ENCODE measurements at places on chromosomes 11 and 22.

DNA sequence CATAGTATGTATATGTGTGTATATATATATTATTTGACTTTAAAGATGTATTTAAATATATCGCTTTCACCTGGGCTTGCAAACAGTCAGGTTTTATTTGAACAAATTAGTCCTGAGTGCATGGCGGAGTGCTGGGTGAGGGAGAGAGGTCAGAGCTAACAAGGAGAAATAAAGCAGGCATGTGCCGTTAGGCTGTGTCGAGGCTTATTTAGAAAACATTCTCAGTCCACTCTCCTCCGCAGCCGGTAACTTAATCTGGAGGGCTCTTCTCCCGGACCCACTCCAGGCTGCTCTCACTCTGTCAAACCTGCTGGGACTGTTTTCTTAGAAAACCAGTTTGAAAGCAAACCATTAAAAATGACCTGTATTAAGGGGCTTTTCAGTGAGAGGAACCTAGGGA lies 455.9 kb downstream of the MN1 start:
- DNase-seq, result no peak

DNA sequence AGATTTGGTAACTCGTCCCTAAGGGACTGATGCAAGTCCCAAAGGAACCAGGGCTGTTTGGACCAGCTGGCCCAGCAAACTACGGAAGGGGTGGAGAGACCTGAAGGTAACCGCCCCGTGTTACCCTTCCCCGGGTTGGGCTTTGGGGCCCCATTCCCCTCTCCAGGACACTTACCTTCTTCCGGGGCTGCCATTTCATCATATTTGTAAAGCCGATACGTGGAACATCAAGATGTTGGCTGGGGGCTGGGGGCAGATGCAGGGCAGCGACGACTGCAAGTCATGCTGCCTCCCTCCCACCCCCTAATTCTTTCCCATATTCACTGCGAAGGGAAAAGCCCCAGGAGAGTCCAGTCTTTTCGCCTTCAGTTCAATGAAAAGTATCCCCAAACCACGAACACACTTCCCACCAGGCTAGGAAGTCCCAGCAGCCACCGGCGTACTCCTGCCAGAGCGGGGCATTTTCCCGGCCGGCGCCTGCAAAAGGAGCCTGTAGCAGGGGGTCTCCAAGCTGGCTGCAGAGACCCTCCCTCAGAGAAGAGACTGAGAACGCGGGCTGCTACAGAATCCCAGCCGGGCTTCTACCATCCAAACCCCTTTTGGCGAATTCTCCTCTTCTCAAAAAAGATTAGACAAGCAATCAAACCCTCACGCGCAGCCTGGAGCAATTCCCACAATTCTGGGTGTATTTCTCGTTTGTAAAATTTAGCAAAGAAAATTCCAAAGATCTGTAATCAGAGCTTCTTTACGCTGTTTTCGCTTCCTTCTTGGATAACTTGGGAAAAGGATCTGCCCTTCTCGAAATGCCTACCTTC lies 236.7 kb downstream of the TTC28 start:
- no peak for DNase-seq

GRCh38 chr11:62603776-62604299 lies 2.2 kb upstream of the MTA2 start:
- DNase-seq, result no peak

GRCh38 chr11:125414121-125414520 lies 81.9 kb downstream of the FEZ1 start:
- no peak for DNase-seq

DNA sequence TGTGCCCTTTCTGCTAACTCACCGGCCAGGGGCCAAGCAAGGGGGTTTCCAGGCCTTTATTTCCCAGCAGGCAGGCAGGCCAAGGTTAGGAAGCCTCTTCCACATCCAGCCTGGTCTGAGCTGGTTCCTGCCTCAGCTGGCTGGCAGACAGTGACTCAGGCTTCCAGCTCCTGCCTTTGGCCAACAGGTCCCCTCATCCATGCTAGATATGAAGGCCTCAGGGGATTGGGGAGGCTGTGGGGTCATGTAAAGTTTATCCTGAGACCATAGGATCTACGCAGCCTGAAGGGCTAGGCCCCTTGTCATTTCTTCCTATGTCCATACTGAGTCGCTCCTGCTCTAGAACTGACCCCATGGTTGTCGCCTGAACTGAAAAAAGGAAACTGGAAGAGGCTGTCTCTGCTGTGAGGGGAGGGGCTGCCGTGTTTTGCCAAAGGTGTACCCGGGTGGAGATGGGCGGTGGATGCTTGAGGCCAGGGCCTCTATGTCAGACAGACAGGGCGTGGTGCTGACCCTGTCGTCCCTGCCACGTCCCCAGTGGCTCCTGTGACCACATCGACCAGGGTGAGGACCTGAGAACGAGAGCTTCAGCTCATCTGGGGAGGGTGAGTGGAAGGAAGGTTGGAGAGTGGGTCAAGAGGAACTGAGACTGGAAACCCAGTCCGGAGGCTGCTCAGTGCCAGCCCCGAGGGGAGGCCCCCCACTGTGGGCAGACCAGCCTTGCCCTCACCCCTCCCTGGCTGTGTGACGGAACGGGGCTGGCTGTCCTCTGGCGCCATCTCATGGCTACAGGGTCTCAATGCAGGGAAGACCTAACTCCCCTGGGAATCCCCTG lies 17.0 kb downstream of the P2RY6 start:
- peak; percentile 62 for DNase-seq

GRCh38 chr11:115198321-115198741 lies 305.9 kb downstream of the CADM1 start:
- DNase-seq, result peak; percentile 77

- DNase-seq, result peak; percentile 9
Measured at GRCh38 chr11:65383778-65384177, 1.3 kb upstream of the SLC25A45 start.

DNA sequence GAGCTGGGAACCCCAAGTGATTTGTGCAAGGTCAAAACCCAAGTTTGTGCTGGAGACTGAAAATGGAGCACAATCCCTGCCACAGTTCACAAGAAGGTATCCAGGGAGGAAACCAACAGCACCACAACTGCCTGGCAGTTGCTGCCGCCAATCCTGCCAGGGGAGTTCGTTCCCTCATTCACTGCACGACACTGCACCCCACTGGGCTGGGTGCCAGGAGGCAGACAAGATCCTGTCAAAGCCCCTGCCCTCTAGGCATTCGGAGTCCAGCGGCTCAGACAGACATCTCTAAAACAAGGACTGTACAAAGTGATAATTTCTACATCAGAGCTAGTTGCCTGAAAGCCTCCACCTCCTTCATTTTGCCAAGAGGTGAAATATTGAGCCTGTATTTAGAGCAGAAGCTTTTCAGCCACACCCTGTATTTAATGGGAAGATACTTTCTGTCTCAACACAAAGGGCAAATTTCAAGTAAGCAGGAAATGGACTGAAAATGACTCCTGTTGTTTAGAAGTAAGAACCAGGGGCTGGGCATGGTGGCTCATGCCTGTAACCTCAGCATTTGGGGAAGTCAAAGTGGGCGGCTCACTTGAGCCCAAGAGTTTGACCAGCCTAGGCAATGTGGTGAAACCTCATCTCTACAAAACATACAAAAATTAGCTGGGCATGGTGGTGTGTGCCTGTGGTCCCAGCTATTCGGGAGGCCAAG lies 277.4 kb upstream of the NARS2 start:
- peak; percentile 66 for DNase-seq

DNA sequence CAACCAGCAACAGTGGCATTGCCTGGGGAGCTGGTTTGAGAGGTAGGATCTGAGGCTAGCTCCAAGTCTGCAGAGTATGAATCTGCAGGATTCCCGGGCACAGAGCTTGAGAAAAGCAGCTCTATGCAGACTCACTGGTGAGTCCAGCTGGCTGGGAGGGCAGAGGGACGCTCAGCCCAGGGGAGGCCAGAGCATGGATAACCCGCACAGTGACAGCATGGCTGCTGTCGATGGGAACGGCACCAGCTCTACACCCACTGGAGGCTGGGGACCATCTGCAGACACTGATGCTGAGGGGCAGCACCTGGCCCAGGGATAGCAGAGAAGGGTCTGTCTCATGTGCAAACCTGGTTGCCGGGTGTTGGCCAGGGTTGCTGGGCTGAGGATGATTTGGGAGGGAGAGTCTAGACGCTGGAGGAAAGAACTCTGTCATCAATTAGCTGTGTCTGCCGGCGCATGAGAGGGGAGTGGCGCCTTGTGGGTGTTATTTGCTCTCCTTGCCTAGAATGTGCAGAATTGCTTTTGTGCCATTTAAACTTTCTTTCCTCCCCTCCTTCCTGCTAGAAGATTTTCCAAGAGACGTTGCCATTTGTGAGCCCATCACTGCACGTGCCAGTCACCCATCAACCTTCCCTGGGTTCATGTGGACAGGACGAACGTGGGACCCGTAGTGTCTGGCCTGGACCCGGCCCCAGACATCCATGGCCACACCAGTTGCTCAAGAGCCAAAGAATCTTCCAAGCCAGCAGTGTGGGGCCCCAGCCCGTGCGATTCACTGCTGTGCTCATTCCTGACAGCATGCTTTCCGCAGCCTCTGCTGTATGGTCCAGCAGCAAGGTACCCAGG lies 19.1 kb upstream of the LINC01488 start:
- no peak for DNase-seq

GRCh38 chr11:117045956-117046355 lies 52.3 kb downstream of the SIK3 start:
- DNase-seq, result no peak

- DNase-seq, result no peak
Measured at GRCh38 chr11:83436855-83437254, 150.7 kb upstream of the CCDC90B start.

GRCh38 chr22:35348026-35348590 lies 32.8 kb upstream of the HMOX1 start:
- no peak for DNase-seq

DNA sequence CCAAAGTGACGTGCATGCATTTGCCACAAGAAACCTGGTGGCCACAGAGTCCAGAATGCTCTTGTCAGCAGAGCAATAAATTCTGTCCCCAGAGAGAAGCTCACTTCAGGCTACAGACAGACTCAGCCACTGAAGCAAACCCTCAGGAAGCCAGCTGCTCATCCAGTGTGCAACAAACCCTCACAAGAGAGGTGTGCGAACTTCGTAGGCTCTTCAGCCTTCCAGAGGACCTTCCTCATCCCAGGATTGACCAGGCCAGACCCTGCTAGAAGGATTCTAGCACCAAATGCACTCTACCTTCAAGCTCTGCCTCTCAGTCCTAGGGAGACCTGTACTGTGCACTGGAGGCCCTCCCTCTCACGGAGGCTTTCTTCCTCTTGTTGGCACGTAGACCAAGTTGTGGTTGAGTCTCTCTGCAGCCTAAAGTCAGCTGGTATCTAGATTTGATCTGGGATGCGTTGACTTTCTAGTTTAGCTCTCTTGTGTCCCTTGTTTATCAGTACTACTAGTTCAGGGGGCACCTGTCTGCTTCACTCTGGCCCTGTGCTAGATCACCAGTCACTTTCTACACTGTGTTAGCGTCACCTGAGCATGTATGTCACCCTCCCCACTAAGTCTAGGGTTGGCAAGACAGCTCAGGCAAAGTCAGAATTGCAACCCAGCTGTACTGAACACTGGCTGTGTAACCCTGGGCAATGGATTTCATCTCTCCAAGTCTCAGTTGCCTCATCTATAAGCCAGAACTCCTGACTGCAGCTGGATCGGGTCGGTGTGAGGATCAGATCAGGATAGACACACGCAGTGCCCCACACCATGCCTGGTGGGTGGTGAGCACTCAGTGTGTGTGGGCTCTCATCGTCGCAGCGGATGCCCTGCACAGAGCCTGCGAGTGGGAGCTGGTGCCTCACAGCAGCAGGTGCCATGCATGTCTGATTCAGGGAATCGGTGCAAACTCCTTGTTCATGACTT lies 22.1 kb upstream of the TMPRSS13 start:
- peak; percentile 27 for DNase-seq

DNA sequence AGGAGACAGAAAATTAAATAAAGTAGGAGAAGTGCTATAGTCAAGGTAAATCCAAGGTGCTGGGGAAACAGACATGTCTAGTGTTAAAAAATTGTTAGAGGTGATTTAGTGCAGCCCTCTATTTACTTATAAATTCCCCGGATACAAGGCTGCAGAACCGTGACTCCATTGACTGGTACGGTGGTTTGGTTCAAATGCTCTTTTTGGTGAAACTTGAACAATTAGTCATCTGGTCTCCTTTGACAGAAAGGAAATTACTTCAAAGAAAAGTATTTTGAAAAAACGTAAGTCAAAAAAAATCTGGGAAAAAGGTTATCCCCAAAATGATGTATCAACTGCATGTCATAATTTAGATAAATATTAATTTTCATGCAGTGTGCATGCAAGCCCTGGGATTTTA lies 399.2 kb downstream of the CNTN5 start:
- no peak for DNase-seq

GRCh38 chr22:46165977-46166376 lies 15.7 kb downstream of the PPARA start:
- no peak for DNase-seq

DNA sequence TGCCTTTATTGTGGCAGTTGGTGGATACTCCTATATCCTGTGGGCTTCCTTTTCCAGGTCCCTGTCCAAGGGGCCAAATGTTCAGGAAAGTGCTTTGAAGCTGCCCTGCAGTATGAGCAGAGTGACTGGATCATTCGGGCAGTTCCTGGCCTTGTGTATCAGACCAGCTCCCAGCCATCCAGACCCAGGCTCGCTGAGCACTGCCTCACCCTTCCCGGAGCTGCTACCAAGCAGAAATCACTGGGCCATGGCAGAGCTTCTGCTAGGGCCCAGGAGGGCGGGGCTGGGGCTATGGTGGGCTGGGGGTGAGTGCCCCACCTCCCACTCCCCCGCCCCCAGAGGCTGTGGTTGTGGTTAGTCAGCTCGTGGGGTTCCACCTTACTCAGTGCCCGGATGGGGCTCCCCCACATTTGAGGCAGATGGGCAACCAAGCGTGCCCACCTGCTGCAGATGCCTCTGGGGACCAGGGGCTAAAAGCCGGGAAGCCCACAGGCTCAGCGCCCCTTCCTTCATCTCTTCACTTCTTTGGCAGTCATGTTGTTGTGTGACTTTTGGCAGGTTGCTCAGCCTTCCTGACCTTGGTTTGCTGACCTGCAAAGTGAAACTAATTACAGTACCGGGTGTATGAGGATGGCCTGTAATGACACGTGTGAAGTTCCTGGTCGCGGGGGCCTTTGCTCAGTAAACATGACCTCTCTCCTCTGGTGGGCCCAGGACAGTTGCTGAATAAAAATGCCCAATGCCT lies 2.1 kb upstream of the LRRC32 start:
- no peak for DNase-seq
